ENCODE measurements at places on chromosomes 2 and 18.
A peak's percentile ranks its signal among the peaks of the same experiment; 100 is the strongest.

GRCh38 chr2:197306696-197307040 is 3.9 kb downstream of the ANKRD44 start:
- H3K27me3 ChIP-seq: no peaks in the 10 kb centered on the region
- H3K4me3 ChIP-seq: peak overlapping the region; percentile 96
- no peak for DNase-seq
- H3K36me3 ChIP-seq: peaks cover 14% of the 10 kb centered on the region
- peak overlapping the region; percentile 95 for H3K27ac ChIP-seq

GRCh38 chr2:204024503-204024902 is 87.9 kb downstream of the ICOS start:
- H3K27ac ChIP-seq: no peak overlapping the region
- H3K4me1 ChIP-seq: no peaks in the 10 kb centered on the region
- no peaks in the 10 kb centered on the region for H3K27me3 ChIP-seq
- no peak for DNase-seq
- H3K36me3 ChIP-seq: no peaks in the 10 kb centered on the region

- H3K27me3 ChIP-seq: peaks cover 2% of the 10 kb centered on the region
- H3K4me3 ChIP-seq: no peak overlapping the region
These were observed 149.8 kb downstream of the VWC2L start for GRCh38 chr2:214560618-214561190.

GRCh38 chr2:148660999-148661398 is 16.4 kb downstream of the EPC2 start:
- DNase-seq: no peak
- no peak overlapping the region for H3K27ac ChIP-seq
- H3K36me3 ChIP-seq: no peaks in the 10 kb centered on the region
- peaks cover 79% of the 10 kb centered on the region for H3K4me1 ChIP-seq

GRCh38 chr2:190717306-190717705 is 68.4 kb downstream of the NAB1 start:
- H3K4me3 ChIP-seq: no peak overlapping the region
- H3K27me3 ChIP-seq: peaks cover 2% of the 10 kb centered on the region
- no peak overlapping the region for H3K27ac ChIP-seq
- DNase-seq: no peak

GRCh38 chr18:34976899-34977837 is 64.0 kb upstream of the MAPRE2 start:
- no peaks in the 10 kb centered on the region for H3K27me3 ChIP-seq
- peak overlapping the region; percentile 80 for H3K27ac ChIP-seq
- peak overlapping the region; percentile 94 for H3K4me3 ChIP-seq

DNA sequence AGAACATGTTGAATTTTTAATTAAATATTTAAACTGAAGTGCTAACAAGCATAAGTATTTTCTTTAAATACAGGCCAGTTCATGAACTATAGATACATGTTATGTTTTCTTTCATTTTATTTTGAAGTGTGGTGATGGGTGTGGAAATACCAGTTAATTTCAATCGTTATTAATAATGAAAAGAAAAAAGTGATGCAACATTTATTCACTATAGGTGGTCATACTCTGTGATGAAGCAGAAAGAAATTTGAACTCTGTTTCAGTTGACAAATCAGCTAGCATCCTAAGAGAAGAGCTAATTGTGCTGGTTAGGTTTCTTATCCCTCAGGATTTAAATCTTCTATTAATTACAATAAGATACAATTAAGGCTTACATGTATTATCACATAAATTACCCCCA is 795.1 kb upstream of the DDX18 start:
- H3K27me3 ChIP-seq: no peaks in the 10 kb centered on the region
- no peak for DNase-seq
- no peaks in the 10 kb centered on the region for H3K4me1 ChIP-seq
- H3K36me3 ChIP-seq: no peaks in the 10 kb centered on the region
- H3K27ac ChIP-seq: no peak overlapping the region
- H3K4me3 ChIP-seq: no peak overlapping the region

DNA sequence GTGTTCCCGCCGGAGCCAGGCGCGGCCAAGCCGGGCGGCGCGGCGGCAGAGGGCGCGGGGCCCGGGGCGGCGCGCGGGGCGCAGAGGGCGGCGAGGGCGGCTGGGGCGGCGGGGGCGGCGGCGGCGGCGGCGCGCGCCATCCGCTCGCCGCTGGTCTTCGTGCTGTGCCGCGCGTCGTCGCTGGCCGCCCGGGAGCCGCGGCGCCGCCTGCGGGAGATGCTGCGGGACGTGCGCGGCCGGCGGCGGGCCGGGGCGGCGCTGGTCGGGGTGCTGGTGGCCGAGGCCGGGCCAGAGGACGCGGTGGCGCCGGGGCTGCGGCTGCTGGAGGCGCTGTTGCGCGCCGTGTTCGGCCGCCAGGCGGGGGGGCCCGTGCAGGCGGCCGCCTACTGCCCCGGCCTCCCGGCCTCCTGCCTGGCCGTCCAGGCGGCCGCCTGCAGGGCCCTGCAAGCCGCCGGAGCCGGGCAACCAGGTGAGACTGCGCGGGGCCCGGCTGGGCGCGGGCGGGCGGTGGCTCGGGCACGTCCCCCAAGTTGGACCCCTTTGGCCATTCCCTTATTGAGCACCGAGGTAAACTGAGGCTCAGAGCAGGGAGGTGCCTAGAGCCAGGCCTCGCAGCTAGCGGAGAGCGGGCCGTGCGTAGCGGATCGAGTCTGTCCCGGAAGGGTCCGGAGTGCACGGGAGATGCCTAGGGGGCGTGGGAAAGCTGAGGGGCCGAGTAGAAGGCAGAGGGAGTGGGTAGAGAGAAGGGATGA is 584 bp downstream of the C2orf72 start:
- no peak overlapping the region for H3K27ac ChIP-seq
- H3K27me3 ChIP-seq: peaks cover 62% of the 10 kb centered on the region
- no peak for DNase-seq
- H3K4me1 ChIP-seq: peaks cover 11% of the 10 kb centered on the region
- no peaks in the 10 kb centered on the region for H3K36me3 ChIP-seq
- H3K4me3 ChIP-seq: no peak overlapping the region

GRCh38 chr18:57846258-57846657 is 43.1 kb upstream of the ATP8B1 start:
- DNase-seq: no peak
- H3K4me3 ChIP-seq: no peak overlapping the region
- H3K36me3 ChIP-seq: peaks cover 4% of the 10 kb centered on the region
- H3K27me3 ChIP-seq: peaks cover 2% of the 10 kb centered on the region

DNA sequence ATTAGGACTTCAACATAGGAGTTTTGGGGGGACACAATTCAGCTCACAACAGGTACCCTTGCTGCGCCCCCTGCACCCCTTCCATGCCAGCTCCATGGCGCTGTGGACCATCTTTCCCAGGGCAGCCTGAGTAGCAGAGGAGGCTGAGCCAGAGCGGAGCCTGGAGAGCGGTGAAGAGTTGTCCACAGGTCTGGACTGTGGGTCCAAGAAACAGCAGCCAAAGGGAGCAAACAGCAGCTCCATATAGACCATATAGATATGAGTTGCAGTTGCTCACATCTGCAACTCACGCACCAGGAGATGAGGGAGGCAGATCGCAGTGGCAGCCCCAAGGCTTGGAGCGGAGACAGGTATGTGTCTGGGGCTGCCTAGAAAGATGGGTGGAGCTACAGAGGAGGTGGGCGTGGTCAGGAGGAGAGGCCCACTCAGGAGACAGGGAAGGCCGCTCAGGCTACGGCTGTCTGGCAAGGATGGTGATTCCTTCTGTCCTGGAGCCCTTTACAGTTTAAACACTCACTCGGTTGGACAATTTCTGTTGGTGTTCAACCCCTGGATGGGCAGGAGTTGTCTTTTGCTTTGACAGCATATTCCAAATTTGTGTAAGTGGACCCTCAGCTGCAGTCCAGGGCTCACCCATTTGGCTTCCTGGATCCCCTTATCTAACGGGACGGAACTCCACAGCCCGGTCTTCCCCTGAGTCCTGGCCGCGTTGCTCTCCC is 155.1 kb downstream of the LPIN1 start:
- H3K4me1 ChIP-seq: no peaks in the 10 kb centered on the region
- DNase-seq: no peak
- H3K27ac ChIP-seq: no peak overlapping the region

- H3K36me3 ChIP-seq: peaks cover 2% of the 10 kb centered on the region
- no peak overlapping the region for H3K27ac ChIP-seq
- H3K4me1 ChIP-seq: peaks cover 42% of the 10 kb centered on the region
- H3K4me3 ChIP-seq: no peak overlapping the region
- H3K27me3 ChIP-seq: no peaks in the 10 kb centered on the region
These were observed 78.1 kb downstream of the ZNF516 start for GRCh38 chr18:76416911-76417310.

- no peak for DNase-seq
- H3K4me1 ChIP-seq: no peaks in the 10 kb centered on the region
- H3K27me3 ChIP-seq: no peaks in the 10 kb centered on the region
These were observed 303.8 kb downstream of the TDRD15 start for GRCh38 chr2:21427606-21428005.

GRCh38 chr2:110946902-110947301 is 173.8 kb upstream of the BCL2L11 start:
- no peaks in the 10 kb centered on the region for H3K27me3 ChIP-seq
- no peak overlapping the region for H3K27ac ChIP-seq
- H3K36me3 ChIP-seq: no peaks in the 10 kb centered on the region
- H3K4me3 ChIP-seq: no peak overlapping the region
- H3K4me1 ChIP-seq: no peaks in the 10 kb centered on the region

- H3K27ac ChIP-seq: no peak overlapping the region
- peaks cover 3% of the 10 kb centered on the region for H3K4me1 ChIP-seq
- H3K36me3 ChIP-seq: no peaks in the 10 kb centered on the region
- no peak for DNase-seq
- H3K4me3 ChIP-seq: no peak overlapping the region
- H3K27me3 ChIP-seq: peaks cover 50% of the 10 kb centered on the region
These were observed 32.8 kb upstream of the IL1B start for GRCh38 chr2:112869258-112869842.

GRCh38 chr2:144986691-144987090 is 466.8 kb upstream of the ZEB2 start:
- H3K4me3 ChIP-seq: no peak overlapping the region
- no peaks in the 10 kb centered on the region for H3K36me3 ChIP-seq
- no peak overlapping the region for H3K27ac ChIP-seq
- DNase-seq: no peak

GRCh38 chr2:172376505-172377125 is 50.8 kb upstream of the ITGA6 start:
- H3K27me3 ChIP-seq: peaks cover 1% of the 10 kb centered on the region
- H3K36me3 ChIP-seq: peaks cover 4% of the 10 kb centered on the region
- DNase-seq: no peak
- H3K4me3 ChIP-seq: no peak overlapping the region

DNA sequence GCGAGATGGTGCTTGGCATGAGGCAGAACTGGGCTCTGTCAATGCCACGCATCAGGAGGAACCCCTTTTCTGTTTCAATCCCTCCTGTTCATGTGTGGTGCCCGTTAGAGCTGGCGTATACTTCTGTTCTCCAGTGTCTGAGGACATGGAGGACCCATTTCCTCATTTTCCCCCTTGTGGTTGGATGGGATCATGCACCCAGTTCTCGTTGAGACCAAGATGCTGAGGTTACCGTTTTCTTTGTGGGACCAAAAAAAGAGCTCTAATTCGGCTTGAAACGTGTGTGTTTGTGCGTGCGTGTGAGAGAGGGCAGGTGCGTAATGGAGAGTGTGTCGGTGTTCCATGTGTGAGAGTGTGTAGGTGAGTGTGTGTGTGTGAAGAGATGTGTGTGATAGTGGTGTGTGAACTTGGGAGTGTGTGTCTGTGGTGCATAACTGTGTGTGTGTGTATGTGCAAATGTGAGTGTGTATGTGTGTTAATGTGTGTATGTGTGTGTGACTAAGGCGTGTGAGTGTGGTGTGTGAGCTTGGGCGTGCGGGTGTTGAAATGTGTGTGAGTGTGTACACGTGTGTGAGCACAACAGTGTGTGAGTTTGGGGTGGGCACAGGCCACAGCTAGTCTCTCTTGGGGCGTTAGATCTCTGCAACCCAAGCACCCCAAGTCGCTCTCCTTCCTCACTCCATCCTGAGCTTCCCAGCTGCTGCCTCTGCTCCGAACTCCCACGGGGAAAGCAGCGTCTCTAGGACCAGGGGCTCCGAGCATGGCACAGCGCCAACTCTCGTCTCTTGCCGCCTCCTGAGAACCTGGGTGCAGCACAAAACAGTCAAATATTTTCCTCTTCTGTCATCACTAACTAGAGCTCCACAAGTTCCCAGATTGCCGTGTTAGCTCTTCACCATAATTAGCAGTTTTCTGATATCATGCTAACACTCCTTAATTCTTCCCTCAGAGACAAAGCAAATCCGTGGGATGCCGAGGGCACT is 75.8 kb downstream of the LONRF2 start:
- no peak overlapping the region for H3K4me3 ChIP-seq
- peaks cover 25% of the 10 kb centered on the region for H3K27me3 ChIP-seq
- no peaks in the 10 kb centered on the region for H3K4me1 ChIP-seq
- H3K27ac ChIP-seq: no peak overlapping the region
- H3K36me3 ChIP-seq: no peaks in the 10 kb centered on the region

GRCh38 chr2:223591596-223591995 is 10.6 kb downstream of the SCG2 start:
- no peak for DNase-seq
- H3K36me3 ChIP-seq: no peaks in the 10 kb centered on the region
- H3K4me1 ChIP-seq: no peaks in the 10 kb centered on the region
- H3K4me3 ChIP-seq: no peak overlapping the region
- peaks cover 4% of the 10 kb centered on the region for H3K27me3 ChIP-seq

- H3K27ac ChIP-seq: peak overlapping the region; percentile 90
- H3K27me3 ChIP-seq: peaks cover 50% of the 10 kb centered on the region
- H3K36me3 ChIP-seq: no peaks in the 10 kb centered on the region
- peaks cover 82% of the 10 kb centered on the region for H3K4me1 ChIP-seq
These were observed 8.0 kb downstream of the ZEB2 start for GRCh38 chr2:144511937-144512336.

GRCh38 chr2:239349453-239350135 is 51.2 kb downstream of the HDAC4 start:
- peaks cover 2% of the 10 kb centered on the region for H3K4me1 ChIP-seq
- no peak overlapping the region for H3K4me3 ChIP-seq
- no peaks in the 10 kb centered on the region for H3K27me3 ChIP-seq
- H3K27ac ChIP-seq: no peak overlapping the region

DNA sequence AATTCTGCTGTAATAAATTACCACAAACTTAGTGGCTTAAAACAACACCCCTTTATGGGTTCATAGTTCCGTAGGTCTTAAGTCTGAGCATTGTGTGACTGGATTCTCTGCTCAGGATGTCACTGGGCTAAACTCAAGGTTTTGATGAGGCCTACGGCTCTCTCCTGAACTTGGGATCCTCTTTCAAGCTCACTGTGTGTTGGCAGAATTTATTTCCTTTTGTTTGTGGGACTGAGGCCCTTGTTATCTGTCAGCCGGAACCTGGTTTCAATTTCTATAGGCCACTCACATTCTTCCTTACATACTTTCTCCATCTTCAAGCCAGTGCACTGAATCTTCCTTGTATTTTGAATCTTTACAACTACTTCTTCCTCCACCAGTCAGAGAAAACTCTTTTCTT is 290.2 kb downstream of the AKAIN1 start:
- H3K27me3 ChIP-seq: no peaks in the 10 kb centered on the region
- H3K27ac ChIP-seq: no peak overlapping the region
- H3K4me1 ChIP-seq: no peaks in the 10 kb centered on the region
- no peak overlapping the region for H3K4me3 ChIP-seq
- DNase-seq: no peak

All from naive thymus-derived CD8-positive, alpha-beta T cell (primary cell).